ENCODE measurements at places on chromosomes 2 and 18.

- DNase-seq: no peak
These were observed 52.7 kb downstream of the ADD2 start for GRCh38 chr2:70715071-70715985.

DNA sequence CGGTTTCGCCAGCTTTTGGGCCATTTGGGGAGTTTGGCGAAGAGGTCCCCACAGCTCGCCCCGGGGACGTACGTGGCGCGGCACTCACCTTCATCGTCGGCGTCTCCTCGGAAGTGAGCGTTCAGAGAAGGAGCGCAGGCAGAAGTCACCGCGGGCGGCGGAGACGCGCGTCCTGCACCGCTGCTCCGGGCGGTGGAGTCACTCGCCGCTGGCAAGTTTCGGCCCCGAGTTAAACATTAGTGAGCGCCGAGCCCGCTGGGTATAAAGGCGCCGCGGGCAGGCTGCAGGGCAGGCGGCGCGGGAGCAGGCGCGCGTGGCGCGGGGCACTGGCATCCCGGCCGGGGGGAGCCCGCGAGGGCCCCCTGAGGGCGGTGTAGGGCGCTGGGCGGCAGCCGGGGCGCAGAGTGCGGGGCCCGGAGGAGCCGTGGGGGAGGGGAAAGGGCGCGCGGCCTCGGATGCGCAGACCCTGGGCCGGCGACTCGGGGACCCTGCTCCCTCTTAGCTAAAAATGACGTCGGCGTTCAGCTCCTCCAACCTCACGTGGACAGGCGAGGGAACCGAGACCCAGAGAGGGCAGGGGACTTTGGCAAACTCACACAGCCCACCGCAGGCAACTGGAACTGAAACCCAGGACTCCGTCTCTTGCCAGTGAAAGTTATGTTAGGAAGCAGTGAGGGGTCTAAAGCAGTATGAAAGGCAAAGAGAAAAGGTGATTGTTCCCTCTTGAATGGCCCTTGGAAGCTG, at the start of gene DPP4:
TSS of gene DPP4 (minus strand) at position 328 of the 744 bp plus-strand sequence. CDS start at position 94, 234 bp downstream.
- no peak for DNase-seq

DNA sequence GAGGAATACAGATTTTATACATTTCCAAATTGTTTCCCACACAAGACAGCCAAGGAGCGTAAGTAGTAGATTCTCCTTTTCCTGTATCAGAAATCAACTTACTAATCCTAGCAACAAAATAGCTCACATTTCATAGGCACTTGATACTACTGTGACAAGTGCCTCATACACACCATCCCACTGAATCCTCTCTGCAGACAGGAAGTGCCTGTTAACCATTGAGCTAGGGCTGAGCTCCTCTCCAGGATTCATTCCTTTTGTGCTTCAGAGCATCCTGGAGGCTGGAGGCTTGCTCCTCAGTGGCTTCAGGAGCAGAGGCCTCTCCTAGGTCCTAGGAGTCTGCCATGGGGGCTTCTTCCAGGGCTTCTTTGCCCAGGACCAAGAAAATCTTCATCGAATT, 20.8 kb upstream of the ZNF396 start:
- DNase-seq: no peak

- DNase-seq: no peak
These were observed 547.3 kb upstream of the FANCL start for GRCh38 chr2:58788402-58788801.

DNA sequence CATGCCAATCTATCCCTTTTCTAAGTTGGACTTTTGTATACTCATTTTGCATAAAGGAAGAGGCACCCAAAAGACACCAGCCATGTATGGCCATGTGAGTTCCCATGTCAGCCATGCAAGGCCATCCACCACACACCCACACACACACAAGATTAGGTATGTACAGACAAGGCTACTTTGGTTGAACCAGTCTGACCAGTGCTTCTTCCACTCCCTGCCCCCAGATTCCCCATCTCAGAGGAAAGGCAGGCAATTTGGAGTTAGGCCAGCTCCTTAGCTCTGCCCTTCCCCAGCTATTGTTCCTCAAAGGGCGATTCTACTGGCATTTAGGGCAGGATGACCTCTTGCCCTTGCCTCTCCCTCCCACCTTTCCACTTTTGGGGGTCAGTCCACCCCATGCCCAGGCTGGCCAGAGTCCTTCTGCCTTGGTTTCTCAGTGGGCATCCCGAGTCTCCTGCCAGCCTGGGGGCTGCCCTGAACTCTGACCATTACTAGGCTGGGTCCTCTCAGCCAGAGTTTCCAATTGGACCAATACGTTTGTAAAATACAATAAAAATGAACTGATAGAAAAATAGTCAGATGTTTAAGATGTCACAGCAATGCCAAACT, 101.1 kb downstream of the ZBTB7C start:
- DNase-seq: no peak

GRCh38 chr18:839224-840022, 27.4 kb upstream of the YES1 start:
- no peak for DNase-seq

DNA sequence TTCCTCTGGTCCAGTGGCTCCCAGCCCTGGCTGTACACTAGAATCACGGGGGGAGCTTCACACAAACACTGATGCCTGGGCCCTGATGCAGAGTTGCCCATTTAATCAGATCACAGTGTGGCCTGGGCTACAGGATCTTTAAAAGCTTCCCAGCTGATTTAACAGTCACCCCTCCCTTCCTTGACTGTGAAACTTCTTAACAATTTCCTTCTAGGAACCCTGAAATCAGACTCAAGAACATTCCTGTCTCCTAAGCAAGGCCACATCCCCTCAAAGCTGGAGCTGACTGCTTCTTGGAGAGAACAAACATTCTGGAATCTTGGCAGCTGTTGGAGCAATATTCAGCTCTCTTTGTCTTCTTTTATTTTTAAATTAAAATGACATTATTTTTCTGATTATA, 88.7 kb downstream of the ADD2 start:
- no peak for DNase-seq

Measured in cortex of kidney (tissue), 1 donor.